ENCODE measurements at places on chromosomes 5 and 9.

GRCh38 chr9:136416427-136416826 lies 6.0 kb downstream of the PMPCA start:
- DNase-seq, result no peak

DNA sequence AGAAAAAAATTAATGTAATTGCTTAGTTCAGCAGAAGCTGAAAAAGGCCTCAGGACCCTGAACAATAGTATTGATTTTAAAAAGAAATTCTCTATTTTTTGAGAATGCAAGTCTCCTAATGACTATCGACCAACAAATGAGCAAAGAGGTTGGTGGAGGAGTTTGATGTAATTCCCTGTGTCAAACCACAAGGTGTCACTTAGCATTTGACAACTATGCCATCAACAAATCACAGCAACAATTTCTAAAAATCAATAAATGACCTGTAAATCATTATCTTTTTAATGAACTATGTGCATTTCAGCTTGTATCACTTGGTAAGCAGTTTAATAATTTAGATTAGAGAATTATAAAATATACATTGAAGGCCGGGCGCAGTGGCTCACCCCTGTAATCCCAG lies 133.7 kb downstream of the PRELID2 start:
- DNase-seq, result no peak

- no peak for DNase-seq
These were observed 439.6 kb downstream of the CSNK1G3 start for GRCh38 chr5:123951582-123951977.

- DNase-seq, result no peak
These were observed 141.3 kb downstream of the SCAMP1 start for GRCh38 chr5:78501411-78502352.

DNA sequence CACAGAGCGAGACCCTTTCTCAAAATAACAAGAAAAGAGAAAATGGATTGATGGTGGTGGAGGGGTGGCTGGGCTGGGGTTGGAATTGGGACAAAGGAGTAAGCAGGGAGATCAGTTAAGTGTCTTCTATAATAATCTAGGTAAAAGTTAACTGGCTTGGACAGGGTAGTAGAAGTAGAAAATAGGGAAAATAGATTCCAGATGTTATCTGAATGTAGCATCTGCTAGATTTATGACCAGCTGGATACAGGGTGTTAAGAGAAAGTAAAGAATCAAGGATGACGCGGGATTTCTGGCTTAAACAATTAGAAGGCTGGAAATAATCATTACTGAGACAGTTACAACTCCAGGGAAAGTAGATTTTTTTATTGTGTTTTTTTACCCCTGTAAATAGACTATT lies 13.0 kb downstream of the PPP6C start:
- no peak for DNase-seq

DNA sequence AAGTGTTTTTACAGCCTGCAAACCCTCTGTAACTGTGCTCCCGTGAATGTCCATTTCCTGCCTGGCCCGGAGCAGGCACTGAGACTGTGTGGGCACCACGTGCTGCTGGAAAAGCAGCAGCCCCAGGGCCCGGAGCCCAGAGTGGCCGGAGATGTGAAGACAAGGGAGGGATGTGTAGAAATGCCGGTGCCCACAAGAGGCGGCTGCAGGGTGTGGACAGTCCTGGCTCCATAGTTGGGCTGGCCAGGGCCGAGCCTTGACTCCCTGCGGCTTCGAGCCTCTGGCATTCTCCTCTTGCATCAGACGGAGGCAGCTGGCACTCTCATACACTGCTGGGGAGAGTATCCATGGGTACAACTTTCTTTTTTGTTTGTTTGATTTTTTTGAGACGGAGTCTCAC lies 13.2 kb upstream of the GFPT2 start:
- DNase-seq, result no peak

- DNase-seq, result no peak
These were observed 40.4 kb downstream of the C5 start for GRCh38 chr9:121009650-121010049.

GRCh38 chr9:4305065-4305985 lies 5.5 kb upstream of the GLIS3 start:
- DNase-seq, result no peak

DNA sequence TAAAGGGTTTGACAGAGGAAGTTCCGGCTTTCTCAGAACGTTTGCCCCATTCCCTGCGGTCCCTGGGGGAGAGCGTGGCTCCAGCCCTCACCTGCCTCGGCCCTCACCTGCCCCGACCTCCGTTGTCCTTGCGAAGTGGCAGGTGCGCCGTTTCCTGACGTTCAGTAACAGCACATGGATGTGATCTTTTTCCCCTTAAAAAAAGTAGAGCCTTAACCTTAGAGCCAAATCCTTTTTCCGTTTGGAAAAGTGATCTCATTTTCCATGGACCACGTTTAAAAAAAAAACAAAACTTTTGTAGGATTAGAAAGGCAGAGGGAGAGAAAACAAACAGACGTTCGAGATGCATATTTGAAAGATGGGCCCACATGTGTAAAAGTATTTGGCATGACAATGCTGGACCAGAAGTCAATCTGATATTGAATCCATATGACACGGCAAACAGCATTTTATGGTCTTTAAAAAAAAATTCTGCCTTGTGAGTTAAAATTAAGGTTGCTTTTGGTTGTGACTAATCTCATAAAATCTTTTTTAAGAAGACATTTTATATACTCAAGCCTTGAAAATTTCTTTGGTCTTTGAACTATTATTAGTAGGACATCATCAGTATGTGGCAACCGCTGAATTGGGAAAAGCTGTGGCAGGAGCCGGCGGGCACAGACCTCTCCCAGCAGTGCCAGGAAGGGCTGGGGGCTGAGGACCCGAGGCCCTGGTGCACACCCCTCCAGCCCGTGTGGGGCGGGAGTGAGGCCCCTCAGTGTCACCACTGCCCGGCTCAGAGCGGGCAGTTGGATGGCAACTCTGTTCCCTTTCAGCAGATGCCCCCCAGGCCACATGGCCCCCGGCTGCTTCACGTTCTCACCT lies 42.5 kb upstream of the EXOC3 start:
- DNase-seq, result peak; percentile 29

DNA sequence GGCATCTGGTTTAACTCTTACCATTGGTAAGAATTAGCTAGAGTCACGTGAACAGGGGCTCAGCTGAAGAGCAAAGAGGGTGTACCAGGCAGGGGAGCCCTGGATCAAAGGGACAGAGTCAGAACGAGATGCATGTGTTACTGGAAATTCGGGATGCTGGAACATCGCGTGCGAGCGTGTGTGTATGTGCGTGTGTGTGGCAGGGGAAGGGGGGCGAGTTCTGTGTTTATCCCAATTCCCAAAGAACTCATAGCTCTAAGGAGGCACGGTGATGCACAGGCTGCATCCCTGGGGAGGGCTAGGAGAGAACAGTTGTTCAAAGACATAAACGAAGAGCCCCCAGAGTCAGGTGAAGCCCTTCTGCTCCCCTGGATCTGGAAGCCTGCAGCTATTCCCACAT lies 353.3 kb downstream of the GADD45G start:
- no peak for DNase-seq

GRCh38 chr5:8247049-8247899 lies 378.3 kb downstream of the MTRR start:
- no peak for DNase-seq

DNA sequence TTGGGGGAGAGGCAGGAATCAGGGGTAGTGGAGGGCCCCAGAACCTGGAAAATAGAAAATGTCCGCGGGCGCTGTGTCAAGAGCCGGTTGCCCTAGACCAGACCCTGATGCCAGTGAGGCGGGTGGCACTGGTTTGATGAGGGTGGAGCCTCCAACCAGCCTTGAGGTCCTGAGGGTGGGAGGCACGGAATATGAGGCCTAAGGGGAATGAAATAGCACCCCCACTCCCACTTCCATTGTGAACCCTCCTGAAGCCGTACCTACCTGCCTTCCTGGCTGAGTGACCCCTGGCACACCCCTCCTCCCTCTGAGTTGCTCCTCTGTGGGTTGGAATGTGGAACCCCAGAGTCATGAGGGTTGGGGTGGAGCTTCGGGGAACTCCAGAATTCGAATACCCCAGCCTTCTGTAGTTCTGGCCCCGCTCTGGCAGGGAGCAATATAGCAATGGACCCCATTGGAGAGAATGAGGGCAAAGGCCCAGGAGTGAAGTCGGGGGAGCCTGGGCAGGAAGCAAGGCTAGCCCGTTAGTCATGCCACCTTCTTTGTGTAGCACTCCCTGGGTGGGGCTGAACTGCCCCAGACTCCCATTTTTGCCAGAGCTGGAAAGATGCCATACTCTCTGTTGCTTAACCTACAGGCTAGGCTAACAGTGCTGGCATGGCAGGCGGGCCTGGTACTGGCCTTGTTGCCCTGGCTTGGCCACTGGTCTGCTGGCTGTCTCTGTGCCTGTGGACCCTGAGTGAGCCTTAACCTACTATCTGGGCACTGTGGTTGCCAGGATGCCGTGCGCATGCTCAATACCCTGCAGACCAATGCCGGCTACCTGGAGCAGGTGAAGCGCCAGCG lies 1.0 kb downstream of the FPGS start:
- peak; percentile 57 for DNase-seq

DNA sequence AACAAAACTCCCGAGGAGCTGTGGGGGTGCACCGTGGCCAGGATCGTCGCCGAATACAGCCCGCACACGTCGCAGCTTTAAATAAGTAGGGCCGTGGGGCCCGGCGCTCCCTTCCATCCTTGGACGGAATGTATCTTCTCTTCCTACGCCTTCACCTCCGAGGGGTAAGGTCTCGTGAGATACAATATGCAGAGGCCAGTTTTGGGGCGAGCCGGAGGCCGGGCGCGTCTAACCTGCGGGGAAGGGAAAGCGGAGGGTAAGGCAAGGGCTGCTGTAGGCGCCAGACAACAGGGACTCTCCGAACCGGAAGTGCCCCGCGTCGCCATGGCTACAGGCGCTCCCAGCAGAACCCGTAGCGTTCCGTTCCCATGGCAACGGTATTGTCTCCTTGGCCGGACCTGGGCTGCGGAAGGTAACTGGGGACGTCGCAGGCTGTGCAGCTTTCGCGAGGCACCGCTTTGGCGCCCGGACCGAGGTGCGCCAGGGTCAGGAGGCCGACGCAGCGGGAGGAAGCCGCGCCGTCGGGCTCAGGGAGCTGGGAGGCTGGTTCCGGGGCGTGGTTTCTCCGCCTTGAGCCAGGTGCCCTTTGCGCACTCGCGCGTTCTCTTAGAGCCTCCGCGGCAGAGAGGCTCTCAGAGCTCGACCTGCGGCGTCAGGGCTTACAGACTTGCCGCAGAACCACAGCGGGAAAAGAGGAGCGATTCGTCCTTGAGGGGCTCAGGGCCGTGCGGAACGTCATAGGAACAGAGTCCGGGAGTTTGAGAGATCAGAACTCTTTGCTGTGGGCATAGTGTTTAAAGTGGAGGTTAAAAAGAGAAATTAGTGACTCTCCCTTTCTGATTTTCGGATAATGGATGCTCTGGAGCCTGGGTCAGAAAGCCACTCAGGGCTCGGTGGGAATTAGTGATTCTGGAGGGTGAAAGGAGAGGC lies at the start of gene TTC23L:
TTC23L (plus strand) TSS at position 380 of the 930 bp plus-strand sequence. CDS start 1,508 bp downstream, outside the sequence.
- peak; percentile 91 for DNase-seq

DNA sequence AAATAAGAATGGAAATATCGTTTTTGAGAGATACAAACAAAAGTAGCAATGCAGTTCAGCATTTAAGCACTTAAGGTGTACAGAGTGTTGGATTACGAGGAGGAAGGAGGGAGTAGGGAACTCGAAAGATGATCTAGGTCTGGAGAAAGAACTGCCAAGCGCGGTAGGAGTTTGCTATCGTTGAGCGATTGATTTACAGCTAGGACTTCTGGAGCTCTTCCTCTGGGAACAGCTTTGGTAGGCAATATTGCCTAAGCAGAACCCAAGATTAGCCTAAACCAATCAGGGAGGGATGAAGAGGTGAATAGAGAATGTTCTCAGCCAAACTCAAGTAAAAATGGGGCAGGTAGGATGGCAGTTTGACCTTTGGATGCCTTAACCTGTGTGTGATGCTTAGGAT lies 965 bp downstream of the CLTA start:
- no peak for DNase-seq

DNA sequence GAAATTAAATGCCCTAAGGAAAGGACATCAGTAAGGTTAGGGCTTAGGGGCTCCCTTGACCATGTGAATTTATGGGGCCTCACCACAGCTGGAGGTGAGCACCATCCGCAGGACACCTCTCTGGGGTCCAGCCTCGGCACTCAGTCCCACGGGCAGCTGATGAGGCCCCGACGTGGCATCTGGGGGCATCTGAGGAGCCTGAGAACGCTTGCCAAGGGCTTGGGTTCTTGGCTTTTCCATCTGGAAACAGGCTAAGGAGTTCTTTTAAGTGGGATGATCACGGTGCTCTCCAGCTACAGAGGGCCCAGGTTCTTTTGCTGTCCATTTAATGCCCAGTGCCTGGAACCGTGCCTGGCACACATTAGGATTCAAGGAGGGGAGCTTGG lies 3.6 kb downstream of the NKX2-5 start:
- no peak for DNase-seq

DNA sequence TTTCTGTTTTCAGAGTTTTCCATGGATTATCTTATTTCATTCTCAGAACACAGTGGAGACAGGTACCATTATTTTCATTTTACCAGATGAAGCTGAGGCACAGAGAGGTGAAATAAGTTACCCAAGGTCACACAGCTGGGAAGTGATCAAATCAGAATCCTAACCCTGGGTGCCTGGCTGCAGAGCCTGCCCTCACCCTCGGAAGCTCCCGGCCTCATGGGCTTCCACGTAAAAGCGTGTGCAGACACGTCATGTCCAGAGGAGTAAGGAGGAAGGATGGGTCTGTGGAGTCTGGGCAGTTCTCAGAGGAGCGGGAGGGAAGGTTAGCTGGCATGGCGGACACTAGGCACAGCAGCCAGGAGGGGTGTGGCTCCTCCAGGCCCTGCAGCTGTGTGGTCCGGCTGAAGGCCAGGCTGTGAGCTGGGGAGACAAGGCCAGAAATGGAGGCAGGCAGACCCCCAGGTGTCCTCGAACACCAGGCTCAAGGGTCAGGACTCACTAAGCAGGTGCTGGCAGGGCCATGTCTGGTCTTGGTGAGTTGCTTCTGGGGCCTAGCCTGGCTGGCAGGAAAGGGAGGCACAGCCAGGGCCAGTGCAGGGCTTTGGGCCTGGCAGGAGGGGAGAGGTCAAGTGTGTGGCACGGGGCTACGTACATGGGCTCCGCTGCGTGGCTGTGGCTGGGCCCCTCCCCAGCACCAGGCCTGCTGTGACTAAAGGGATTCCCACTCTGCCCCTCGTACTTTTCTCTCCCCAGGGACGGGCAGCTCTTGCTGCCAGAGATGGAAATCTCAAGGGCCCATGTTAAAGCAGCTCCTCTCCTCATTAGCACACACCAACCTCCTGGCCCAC lies 5.6 kb downstream of the TBC1D9B start:
- no peak for DNase-seq

DNA sequence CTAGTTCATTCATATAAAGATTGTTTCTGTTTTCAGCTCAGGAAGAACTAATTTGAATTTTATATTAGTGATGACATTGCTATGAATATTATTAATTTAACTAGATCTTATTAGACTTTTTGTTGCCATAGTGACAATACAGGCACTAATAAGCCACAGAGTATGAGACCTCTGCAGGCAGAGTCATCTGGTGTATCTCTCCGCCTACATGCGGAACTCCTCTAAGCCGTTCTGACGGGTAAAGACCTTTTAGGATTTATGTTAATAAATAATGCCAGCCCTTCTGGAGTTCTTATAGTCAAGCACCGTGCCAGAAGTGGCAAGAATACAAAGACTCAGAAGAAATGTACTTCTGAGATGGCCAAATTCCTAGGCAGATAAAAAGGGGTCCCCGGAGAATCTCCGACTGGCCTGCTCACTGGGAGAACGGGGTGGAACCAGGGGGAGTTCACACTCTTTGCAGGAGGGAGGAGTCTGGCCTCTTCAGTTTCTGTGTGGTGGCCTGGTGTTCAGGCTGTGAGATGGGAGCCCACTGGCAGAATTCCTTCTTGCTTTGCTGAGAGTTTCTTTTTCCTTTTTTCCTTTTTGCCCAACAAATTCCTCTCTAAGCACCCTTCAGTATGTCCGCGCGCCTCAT lies 85.1 kb upstream of the IL12B start:
- no peak for DNase-seq

- DNase-seq, result no peak
These were observed 15.5 kb downstream of the MEGF9 start for GRCh38 chr9:120698766-120699165.

Measured in activated T-cell treated with anti-CD3 and anti-CD28 coated beads, Interleukin-2, amount 50 U/mL, for 24 hours (primary cell).